ENCODE measurements at places on chromosomes 4 and X. TPM values are rescaled to one million over a fixed set of nuclear protein-coding genes. Genes with fewer than 3 reads are reported as not detected.

The PABPC4L gene
- 9.1 TPM for polyA plus RNA-seq

The SYTL5 gene
- polyA plus RNA-seq: 2.5 TPM

The NEXMIF gene
- polyA plus RNA-seq: 2.7 TPM

- no peak for DNase-seq
Observed at GRCh38 chr4:10002278-10002677, 19.0 kb downstream of the SLC2A9 start.

GRCh38 chr4:99219479-99219878, 433 bp upstream of the ADH6 start:
- no peak for DNase-seq

DNA sequence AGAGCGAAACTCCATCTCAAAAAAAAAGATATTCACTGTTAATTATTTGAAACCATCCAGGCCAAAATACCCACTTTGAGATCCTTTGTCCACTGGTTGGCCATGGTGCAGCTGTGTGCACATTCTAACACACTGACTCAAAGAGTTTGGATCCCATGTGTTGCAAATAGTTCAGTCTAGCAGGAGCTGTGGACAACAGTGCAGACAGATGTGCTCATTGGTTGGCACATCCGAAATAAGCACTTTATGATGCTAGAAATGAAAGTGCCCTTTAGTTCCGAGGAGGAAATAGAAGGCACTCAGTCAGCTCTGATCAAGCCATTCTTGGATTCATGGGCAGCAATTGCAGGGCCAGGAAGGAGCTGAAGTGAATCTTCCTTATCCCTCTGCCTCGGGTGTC, 63.0 kb upstream of the TMEM150C start:
- no peak for DNase-seq
